ENCODE measurements at places on chromosomes 4 and X. TPM values are rescaled to one million over a fixed set of nuclear protein-coding genes. Genes with fewer than 3 reads are reported as not detected.
A peak's percentile ranks its signal among the peaks of the same experiment; 100 is the strongest.

The TRIM61 gene
- polyA plus RNA-seq: 4.3 TPM

DNA sequence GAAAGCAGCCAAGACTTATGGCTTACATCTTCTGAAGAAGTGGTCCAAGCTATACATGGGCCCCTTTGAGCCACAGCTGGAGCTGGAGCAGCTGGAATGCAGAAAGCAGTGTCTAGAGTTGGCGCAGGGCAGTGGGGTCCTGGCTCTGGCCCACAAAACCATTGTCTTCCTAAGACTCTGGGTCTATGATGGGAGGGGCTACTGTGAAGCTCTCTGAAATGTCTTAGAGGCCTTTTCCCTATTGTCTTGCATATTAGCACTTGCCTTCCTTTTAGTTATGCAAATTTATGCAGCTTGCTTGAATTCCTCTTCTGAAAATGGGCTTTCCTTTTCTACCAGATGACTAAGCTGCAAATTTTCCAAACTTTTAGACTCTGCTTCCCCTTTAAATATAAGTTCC, 15.3 kb downstream of the NPY1R start:
- DNase-seq: no peak

- no peak for DNase-seq
Measured at GRCh38 chr4:155807021-155807420, 48.2 kb downstream of the GUCY1B1 start.

- no peak for DNase-seq
Measured at GRCh38 chrX:76155786-76156185, 17.1 kb upstream of the PBDC1 start.

The MAP7D2 gene
- 2.7 TPM for polyA plus RNA-seq

- no peak for DNase-seq
Measured at GRCh38 chr4:57734104-57734670, 624.0 kb upstream of the IGFBP7 start.

GRCh38 chrX:72348247-72348979, 42.7 kb upstream of the CITED1 start:
- DNase-seq: no peak

DNA sequence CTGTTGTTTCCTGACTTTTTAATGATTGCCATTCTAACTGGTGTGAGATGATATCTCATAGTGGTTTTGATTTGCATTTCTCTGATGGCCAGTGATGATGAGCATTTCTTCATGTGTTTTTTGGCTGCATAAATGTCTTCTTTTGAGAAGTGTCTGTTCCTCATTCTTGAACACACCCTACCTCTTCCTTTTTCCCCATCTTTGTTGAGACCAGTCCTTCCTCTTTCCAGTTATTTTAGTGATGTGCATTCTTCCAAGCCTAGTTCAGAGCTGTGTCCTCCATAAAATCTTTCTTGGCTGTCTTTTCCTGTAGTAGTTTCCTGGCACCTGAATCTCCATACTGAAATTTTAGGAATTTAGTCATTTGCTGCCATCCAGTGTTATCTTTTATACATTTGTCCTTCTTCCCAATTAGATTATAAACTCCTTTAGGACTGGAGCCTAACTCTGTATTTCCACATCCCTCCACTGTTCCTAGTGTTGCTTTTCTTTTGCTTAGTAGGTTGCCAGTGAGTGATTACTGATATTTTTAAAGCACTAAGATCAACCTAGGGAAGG, 11.4 kb downstream of the FHIP1A start:
- no peak for DNase-seq

The PDLIM3 gene
- 4.6 TPM for polyA plus RNA-seq

The TLR3 gene
- polyA plus RNA-seq: 14.2 TPM

DNA sequence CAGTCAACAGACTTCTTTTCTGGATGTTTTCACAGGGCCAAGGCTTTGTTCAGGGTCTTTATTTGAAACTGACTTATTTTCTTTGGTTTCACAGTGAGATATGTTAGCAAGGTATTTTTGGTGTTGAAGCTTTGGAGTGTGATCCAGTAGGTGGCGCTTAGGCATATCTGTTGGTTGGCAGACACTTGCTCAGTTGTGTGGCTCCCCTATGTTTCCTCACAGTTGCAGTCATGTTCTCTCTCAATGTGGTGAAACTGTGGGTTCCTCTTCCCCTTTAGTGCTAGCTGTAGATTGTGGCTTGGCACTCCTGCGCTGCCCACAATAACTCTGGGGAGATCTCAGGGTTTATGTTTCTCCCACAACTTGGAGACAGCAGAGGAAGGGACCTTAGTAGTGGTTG, 460.8 kb downstream of the SLITRK2 start:
- DNase-seq: no peak

The MAGEA10 gene
- polyA plus RNA-seq: not detected

GRCh38 chrX:136694431-136695087, 46.6 kb downstream of the CD40LG start:
- DNase-seq: peak; percentile 8

The EMCN gene
- polyA plus RNA-seq: 167 TPM

The CD38 gene
- polyA plus RNA-seq: 0.89 TPM

DNA sequence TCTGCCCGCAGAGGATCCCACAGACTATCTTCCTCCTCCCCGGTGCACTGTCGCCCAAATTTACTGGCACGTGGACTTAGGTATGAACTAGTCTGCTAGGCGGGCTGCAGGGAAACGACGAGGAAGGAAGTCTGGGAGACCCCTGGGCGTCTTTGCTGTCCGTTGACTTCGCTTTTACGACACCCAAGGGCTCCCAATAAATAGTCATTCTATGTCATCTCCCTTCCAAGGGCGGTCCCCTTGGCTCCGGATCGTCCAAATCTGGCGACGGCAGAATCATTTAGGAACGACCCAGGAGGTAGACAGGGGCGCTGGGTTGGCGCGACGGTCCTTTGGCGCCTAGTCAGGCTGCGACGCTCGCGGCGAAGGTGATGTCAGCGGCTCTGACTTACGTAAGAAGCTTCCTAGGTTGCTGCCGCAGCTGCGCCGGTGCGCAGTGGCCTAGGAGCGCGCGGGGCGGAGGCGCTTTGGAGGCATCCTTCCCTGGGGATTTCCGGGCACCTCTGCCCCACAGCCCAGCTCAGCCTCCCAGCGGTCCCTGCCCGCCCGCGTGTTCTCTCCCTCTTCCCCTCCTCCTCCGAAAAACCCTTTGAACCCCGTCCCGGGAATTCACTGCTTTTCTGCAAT, 2.2 kb downstream of the NHS start:
- no peak for DNase-seq

DNA sequence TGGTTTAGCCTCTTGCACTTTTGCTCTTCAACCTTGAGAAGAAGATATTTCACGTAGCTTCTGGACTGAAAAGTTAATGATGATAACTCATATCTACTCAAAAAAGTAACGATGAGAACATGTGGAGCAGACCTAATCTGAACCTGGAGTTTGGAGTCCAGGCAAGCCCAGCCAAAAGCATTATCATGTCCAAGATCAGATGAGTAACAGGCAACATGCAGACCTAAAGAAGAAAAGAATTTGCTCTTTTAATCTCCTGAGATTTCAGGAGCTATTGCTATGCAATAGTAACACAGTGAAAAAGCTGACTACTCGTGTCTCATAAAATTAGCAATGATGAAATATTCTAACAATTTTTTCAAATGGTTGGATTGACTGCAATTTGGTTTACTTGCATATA, 21.8 kb upstream of the PPA2 start:
- no peak for DNase-seq

Measured in right renal cortex interstitium (tissue), 3 donors.